Panc1 (cell line): ENCODE measurements at places on chromosomes 16 and 17. TPM values are rescaled to one million over a fixed set of nuclear protein-coding genes. Genes with fewer than 3 reads are reported as not detected.

The APOBR gene
- 0.13 TPM for total RNA-seq

The EFNB3 gene
- 2.5 TPM for total RNA-seq

The TMED6 gene
- 0.36 TPM for total RNA-seq

The KIF19 gene
- total RNA-seq: not detected

The KRT39 gene
- total RNA-seq: not detected

The SLC5A2 gene
- 0.15 TPM for total RNA-seq

The ZG16 gene
- total RNA-seq: not detected

- DNase-seq: no peak
Measured at GRCh38 chr17:1083451-1084187, 86.7 kb downstream of the TIMM22 start.

DNA sequence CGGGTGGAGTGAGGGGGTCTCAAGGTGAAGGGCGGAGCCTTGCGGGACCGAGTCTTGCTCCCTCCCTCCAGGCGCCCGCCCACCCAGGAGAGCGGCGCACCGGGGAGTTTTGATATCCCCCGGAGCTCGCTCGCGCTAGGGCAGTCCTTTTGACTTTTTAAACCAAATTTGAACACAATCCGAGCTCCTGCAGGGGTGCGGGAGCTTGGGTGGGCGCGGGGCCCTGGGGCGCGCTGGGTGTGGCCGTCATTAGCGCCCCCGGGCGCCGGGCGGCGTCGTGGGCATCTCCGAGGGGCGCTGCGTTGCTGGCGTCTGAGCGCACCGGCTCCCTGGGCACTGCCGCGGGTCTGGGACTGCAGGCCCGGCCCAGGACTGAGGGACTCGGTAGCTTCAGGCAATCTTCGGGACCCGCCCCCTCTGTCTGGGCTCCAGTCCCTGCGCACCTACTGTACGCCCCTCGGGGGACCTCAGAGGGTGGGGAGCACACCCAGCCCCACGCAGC lies 10.9 kb downstream of the MAF start:
- no peak for DNase-seq

- no peak for DNase-seq
Measured at GRCh38 chr17:77497578-77497934, 356.8 kb downstream of the SEC14L1 start.

DNA sequence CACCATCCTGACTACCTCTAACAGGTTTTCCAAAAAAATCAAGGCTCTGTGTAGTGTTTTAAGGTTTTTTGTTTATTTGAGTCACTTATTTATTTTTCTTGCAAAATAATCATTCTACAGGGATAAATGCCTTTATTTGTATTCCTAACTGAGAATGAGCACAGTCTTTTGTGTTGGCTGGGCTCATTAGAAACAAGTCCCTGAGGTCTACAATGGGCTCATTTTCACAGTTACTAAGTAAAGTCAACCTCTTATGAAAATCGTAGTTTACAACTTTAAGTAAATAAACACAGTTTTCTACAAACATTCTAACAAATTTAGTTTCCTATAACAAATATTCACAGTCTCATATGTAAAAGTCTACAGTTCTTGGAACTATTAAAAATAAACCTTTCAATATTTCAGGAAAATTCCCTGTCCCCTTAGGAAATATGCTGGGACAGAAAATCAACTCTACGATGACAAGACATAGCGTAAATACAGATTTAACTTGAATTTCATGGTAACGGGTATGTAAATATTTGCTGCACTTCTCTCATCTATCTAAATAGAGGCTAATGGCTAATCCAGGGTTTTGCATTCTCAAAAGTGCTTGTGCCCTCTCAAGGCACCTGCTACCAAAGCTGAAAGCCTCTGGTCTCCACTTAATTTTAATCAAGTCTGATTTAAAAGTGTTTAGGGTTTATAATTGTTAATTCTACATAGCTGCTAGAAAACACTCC lies 31.5 kb upstream of the CDH5 start:
- DNase-seq: no peak

- DNase-seq: no peak
Measured at GRCh38 chr17:28334171-28334570, 1.1 kb downstream of the IFT20 start.

GRCh38 chr16:9338510-9338909 lies 247.1 kb downstream of the HAPSTR1 start:
- no peak for DNase-seq

DNA sequence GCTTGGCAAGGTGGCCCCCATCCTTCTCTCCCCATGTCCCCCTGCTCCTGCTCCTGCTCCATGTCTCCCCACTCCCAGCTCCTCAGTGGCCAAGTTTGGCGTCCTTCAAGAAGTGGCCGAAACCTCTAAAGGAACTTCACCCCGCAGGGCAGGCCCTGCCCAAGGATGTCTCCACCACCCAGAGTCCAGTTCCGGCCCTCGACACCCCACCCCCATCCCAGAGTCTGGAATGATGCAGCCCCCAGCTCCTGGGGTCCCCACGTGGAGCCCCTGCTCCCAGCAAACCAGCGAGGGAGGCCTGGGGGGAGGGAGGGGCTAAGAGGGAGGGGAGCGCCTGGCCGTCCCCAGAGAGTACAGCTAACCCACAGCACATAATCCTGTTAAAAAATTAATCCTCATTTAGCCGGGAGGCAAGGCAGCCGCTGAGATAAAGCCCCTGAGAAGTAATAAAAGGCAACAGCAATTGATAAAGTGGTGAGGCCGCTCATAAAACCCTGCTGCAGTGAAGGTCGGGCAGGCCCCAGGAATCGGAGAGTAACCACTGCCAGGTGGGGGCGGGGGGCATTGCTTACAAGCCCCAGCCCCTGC lies 9.9 kb upstream of the ENPP7 start:
- no peak for DNase-seq

DNA sequence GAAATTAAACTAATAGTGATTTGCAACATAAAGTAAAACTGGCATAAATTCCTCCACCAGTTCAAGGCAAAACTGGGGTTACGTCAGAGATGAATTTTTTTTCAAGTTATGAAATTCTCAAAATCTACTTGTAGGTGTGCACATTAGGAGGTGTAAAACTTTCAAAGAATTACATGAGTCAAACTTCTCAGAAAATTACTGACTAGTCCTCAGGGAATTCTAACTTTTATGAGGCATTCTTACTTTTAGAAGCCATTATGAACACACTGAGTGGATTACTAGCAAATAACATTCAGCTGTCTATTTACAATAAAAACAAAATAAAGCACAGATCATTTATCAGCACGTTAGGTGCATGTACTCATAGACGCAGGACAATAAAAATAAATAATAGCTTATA lies 348.7 kb downstream of the CDH11 start:
- DNase-seq: no peak

- no peak for DNase-seq
Measured at GRCh38 chr16:57941016-57941664, 29.8 kb downstream of the CNGB1 start.

- DNase-seq: no peak
Measured at GRCh38 chr17:6532441-6532885, 23.9 kb downstream of the PITPNM3 start.

DNA sequence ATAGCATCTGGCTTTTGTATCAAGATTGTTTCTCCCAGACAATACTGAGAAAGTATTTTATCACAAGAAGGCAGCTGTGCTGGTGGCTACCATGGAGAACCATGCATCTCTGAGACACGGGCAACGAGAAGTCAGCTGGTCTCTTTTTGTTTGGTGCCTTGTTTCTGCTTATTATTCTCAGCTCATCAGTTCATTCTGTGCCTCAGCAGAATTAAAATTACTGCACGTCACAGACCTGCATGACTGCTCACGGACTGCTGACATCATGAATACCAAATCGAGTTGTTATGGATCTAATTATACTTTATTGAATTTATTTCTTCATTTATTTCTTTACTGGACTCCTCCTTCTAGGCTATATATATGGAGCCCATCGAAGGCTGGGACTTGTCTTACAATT lies 19.0 kb upstream of the PMP22 start:
- DNase-seq: no peak

- DNase-seq: no peak
Measured at GRCh38 chr16:71769222-71769621, 39.4 kb downstream of the AP1G1 start.

DNA sequence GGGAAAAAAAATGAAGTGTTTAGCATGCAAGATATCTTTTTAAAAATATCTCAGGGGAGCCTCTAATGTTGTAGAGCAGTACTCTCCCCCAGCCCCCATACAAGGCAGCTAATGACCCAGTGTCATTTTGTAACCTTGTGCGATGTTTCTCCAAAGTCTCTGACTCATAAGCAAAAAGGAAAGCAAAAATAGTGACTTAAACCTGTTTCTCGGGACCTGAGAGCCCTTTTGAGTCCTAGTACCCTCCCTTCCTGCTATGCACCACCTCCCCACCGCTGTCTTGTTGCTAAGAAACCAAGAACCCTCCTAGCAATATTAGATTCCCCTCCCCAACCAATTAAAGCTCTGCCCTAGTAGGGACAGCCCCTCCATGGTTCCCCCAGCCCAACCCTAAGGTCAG lies 2.8 kb downstream of the MYCBPAP start:
- DNase-seq: no peak

DNA sequence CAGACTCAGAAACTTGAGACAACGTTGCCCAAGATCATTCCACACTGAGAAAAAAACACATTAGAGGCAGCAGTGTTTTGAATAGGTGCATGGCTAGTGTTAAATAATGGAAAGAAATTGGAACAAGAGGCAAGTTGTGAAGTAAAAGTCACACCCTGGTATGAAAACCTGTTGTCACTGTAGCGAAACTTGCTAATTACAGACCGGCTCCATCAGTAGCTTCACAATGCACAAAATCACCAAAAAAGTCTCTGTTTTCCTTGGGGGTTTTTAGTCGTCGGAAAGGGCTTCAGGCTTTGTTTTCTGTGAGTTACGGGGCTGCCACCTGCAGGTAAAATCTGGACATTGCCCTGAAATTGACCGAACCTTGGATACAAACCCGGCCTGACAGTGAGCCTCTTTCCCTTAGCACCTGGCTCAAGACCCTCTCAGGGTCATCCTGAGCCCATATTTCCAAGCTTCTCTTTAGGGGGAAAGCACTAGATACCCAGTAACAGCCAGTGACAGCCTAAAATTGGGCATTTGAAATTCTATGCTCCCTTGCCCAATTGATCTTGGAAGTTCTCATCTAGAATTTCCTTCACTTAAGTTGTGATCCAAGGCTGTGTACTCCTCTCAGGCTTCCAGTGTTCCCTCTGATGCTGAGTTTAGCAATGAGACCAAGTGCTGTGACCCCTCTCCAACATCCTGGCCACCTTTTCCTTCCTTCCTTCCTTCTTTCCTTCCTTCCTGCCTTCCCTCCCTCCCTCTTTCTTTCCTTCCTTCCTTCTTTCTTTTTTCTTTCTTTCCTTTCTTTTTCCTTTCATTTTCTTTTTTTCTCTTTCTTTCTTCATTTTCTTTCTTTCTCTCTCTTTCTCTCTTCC lies 7.2 kb upstream of the GRB2 start:
- DNase-seq: peak; percentile 47

- no peak for DNase-seq
Measured at GRCh38 chr16:78562111-78562510, 462.7 kb downstream of the WWOX start.

DNA sequence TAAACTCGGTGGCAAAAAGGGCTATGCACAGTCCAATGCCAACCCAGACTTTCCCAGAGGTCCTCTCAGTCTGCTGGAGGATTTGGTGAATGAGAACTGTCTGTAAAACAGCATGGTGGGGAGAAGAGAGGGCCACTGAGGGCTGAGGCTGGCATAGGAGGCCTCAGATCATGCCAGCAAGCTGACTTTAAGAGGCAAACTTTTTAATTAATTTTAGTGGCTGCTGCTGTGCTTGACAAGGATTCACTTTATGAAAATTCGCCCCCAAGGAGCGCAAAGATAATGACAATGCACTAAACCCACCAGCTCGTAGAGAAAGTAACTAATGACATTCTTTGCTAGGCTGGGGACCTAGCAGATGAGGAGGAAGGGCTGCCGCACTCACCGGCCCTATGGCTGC lies 15.0 kb downstream of the ABCC12 start:
- no peak for DNase-seq

DNA sequence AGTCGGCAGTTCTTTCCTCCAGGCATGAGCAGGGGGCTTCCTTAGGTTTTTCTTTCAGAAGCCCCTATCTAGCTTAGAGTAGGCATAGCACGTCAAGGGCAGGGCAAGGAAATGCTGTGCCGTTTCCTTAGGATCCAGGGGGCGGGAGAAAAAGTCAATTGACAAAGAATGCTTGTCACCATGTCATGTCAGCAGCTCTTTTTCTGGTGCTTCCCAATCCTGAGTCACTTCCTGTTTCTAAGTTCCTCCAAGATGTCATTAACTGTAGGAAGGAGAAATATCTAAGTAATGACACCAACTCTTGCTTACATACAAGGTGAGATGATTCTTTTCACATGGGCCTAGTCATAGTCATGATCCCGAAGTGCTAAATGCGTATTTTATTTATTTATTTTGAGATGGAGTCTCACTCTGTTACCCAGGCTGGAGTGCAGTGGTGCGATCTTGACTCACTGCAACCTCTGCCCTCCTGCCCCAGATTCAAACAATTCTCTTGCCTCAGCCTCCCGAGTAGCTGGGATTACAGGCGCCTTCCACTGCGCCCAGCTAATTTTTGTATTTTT lies 35.2 kb downstream of the GJC1 start:
- peak; percentile 92 for DNase-seq

- DNase-seq: no peak
Measured at GRCh38 chr16:25586826-25587225, 104.9 kb upstream of the HS3ST4 start.

- DNase-seq: no peak
Measured at GRCh38 chr17:65055708-65056638, 567 bp downstream of the GNA13 start.

DNA sequence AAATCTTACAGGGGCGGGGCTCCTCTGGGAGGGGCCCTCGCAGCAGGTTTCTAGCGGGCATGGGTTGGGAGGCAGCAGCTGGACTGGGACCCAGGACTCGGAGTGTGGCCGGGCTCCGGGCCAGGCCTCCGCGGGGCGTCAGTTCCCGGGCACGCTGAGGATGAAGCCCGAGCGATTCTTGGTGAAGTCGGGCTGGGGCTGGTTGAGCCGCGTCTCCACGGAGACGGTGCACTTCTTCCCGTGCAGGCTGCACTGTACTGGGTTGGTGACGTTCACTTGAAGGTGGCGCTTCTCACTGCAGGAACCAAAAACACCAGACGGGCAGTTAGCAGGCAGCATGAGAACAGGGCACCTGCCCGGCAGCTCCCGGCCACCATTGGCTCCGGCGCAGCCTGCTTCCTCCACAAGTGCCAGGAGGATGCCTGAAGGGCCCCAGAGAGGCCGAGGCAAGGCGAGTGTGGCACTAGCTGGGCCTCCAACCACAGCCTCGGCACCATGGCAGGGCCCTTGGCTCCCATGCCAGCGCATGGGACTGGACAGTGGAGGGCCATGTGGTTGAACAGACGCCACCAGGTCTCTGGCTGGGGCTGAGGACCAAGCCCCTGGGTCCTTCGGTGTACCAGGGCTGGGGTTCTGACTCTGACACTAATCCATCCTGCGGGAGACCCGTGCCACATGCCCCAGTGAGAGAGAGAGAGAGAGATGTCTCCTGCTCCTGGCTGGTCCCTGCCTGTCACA lies 8.0 kb downstream of the CDK5R1 start:
- DNase-seq: no peak

- DNase-seq: no peak
Measured at GRCh38 chr17:77735566-77736198, 222.8 kb upstream of the TNRC6C start.
